ENCODE measurements at places on chromosomes 6 and 20. TPM values are rescaled to one million over a fixed set of nuclear protein-coding genes. Genes with fewer than 3 reads are reported as not detected.

DNA sequence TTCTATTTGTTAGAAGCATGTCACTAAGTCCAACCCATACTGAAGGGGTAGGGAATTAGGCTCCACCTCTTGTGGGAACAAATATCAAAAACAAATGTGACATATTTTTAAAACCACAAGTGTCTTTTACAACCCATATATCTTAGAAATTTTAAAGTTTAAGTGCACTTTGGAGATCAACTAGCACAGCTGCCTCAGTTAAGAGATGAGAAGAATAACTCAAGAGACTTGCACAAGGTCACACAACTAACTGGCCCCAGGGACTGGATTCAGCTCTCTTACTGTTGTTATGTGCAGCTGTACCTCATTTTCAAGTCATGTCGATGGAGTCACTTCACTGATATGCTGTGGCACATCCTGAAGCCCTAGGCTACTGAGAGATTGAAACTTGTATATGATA, 102.9 kb upstream of the BMP2 start:
- DNase-seq: no peak

DNA sequence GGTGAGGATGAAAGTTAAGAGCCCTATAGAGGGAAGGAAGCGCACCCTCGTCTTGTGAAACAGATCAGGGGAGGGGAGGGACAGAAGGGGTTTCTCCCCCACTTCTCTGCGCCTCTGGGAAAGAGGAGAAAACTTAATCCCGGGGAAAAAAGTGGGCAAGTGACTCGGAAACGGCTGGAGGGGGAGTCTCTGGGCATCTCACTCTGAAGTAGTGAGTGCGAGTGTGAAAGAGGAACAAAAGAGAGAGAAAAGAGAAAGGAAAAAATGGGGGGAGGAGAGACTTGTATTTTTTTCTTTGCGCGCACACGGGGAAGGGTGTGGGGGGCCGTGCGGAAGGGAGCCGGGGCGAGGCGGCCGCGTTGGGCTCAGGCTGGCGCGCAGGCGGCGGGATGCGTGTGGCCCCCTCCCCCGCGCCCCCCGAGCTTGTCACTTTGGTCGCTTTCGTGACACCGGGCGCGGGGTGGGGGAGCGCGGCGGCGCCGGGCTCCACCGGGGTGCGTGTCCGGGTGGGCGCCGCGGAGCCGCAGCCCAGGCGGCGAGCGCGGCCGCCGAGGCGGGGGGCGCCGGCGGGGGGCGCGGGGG, 454 bp downstream of the L3MBTL3 start:
- DNase-seq: no peak

DNA sequence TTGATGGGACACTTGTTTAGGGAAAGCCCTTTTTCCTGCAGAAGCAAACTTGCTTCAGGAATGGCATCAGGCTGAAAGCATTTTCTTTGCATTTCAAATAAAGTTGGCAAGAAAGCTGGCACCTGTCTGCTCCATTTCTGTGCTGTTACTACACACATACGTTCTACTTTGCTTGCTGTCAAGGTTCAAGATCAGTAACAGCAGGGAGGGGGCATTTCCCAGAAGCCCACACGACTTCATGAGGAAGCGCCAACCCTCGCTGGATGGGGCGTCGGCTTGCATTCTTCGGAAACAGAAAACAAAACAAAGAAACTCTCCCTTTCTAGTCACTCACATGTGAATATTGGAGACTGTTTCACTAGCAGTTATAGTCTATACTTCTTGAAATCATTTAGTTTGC, 46.4 kb downstream of the AKAP12 start:
- no peak for DNase-seq

- no peak for DNase-seq
Observed at GRCh38 chr6:122063076-122063475, 336.4 kb upstream of the HSF2 start.

GRCh38 chr6:157094038-157094437, 229.3 kb downstream of the TMEM242 start:
- no peak for DNase-seq

DNA sequence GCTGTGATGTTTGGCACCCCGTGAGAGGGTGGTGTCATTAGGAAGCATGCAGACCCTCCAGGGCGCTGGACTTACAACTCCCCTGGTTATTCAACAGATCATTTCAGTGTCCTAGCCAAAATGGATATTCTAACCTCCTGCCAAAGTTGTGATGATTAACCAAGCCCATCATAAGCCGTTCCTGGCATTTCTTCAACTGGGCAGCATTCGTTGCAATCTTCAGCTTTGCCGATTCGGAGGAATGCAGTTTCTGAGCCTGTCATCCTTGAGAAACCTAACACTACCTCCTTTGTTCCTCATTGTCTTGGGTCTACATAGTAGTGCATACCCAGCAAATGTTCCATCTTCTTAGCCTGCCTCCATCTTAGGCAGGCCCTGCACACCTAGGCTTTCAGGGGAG, 79.2 kb upstream of the MAP3K4 start:
- no peak for DNase-seq

DNA sequence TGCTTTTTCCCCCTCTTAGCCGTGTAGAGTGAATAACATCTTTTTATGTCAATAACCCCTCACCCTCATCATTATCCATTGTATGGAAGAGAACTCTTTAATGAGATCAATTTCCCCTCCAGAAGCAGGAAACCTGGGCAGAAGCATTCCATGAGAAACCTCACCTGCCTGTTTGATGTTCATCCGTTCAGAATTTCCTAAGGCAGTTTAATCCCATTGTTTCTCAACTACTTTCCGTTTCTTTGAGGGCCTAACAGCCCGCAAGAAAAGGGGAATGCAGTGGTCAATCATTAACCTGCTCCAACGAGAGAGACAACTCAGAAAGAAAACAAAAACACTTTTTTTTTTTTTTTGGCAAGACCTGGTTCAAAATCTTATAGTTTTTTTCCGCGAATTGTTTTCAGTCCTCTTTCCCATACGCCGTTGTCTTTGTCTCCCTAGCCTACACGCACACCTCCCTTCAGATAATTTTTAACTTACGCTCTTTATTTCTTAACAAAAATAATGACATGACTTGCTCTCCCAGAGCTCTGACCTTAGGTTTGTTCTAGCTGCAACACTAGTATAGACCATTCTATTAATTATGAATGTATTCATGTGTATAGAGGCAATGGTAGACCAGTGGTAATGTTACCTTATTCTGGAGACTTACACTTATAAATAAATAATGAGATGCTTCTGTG, 25.6 kb upstream of the ID4 start:
- no peak for DNase-seq

DNA sequence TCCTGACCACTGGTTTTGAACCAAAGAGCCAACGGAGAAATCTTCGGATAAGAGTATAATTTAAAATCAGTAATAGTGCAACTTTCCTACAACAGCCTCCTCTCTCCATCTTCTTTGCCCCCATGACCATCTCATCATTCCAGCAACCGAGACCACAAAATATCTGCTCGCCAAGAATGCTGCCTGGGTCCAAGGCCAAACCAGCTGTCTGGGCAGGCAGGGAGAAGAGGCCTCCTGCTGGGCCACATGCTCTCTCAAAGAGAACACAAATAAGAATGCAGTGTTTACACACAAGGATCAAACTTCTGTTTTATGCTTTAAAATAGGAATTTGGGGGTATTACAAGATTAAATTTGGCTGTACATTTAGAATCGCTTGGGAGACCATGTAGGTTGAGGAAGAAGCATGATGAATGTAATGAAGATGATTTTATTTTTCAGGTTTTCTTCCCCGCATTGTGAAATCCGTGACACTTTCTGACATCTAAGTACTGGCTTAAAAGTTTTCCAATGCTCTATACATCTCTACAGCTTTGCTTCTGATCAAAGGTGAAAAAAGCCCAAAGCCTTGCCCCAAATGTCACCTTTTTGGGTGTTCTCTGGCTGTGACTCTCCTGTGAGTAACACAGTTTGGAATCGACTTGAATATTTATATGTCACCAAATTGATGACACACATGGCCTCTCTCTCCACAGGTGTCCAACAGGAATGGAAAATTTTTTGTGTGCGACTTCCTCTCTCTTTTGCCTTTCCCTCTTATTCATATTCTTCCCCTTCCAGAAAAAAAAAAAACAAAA, 79.4 kb upstream of the PROKR2 start:
- DNase-seq: no peak

Gene ADGB
- total RNA-seq: not detected

Gene WFDC12
- total RNA-seq: not detected

Gene PDE10A
- 16.0 TPM for total RNA-seq

Gene PSMB1
- total RNA-seq: 358 TPM

All from HT-29 (cell line).